IPS DF 6.9 (cell line): ENCODE measurements at places on chromosomes 2 and 18.

DNA sequence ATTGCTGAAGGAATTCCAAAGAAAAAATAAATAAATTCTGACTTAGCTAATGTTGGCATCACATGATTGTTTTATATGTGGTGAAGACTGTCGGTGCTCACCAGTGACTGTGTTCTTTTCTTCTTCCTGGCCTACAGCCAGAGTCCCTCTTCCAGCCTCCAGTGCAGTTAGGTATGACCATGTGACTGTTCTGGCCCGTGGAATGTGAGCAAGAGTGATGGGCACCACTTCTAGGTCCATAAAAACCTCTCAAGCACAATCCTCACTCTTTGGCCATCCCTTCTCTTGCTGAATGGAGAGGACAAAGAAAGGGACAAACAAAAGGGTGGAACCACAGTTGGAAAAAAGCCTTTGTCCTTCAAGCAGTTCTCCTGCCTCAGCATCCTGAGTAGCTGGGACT, 39.0 kb upstream of the BMPR2 start:
- no peak for DNase-seq

DNA sequence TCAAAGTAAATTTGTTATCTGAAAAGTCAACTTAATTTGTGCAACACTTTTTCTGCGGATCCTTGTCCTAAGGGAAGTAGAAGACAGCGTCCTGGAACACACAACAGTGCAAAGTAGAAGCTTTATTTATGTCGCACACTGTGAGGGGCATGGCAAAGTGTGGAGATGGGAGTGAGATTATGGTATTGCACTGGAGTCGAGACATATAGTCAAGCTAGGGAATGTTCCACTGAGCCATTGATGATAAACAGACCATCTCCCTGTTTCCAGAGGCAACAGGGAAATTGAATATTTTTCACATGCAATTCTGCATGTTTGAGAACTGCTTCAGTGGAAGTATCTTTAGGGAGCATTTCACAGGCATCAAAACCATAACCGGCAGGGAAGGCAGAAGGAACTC, 46.2 kb downstream of the LRRTM1 start:
- DNase-seq, result no peak

DNA sequence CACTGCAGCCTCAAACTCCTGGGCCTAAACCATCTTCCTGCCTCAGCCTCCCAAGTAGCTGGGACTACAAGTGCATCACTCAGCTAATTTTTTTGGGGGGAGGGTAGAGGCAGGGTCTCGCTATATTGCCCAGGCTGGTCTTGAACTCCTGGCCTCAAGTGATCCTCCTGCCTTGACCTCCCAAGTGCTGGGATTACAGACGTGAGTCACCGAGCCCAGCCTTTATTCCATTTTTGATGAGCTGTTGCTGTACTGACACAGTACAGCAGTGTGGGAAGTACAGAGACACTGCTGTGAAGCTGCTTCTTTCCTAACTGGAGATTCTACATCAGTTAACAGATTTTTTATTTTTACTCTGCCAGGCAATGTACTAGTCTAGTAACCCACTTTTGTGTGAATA, 18.8 kb downstream of the PTRHD1 start:
- no peak for DNase-seq

GRCh38 chr2:193556766-193557470, 1362.2 kb upstream of the TMEFF2 start:
- no peak for DNase-seq

DNA sequence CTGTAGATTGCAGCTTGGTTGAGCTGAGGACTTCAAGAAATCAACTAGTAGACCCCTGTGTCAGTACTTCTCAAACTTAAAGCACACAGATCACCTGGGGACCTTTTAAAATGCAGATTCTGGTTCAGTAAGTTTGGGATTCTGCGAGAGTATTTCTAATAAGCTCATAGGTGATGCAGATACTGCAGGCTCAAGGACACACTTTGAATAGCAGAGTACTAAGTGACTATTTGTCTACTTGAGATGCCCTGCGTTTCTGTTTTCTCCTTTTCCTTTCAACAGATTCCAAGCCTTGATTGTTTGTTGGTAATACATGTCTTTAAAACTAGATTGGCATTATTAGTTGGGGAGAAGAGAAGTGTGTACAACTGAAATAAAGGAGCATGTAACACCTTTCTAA, 6.7 kb downstream of the MIB1 start:
- no peak for DNase-seq

GRCh38 chr2:37992601-37993000, 67.5 kb downstream of the RMDN2 start:
- no peak for DNase-seq

GRCh38 chr2:199751492-199752120, 99.4 kb downstream of the FTCDNL1 start:
- no peak for DNase-seq

DNA sequence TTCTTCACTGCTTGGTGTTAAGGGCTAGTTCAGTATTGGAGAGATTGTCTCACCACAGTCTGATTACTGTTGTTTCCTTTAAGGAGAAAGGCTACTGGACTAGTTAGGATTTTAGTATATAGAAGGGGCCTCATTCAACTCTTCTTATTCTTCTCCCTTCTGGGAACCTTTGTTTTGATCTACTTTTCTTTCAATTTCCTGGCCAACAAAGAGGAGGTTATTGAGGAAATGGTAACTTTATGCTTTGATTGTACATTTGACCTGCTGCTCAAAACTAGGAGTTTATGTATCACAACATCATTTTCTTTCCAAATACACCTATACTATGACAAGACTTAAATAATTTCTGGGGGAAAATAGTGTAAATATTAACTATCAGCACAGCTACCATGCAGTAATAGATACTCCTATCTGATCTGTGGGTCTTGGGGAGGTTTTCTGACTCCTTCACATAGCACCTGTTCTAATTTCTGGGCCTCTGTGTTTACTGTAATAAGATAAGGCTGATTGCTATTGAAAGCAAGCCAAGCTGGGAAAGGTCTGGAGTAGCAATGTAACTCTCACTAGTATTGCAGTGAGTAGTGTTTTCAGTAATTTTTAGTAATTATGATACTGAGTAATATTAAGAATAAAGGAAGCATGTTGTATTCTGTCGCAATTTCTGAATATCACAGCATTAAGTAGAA, 395.3 kb downstream of the NUP35 start:
- no peak for DNase-seq

GRCh38 chr2:48444404-48444803, 85.5 kb upstream of the STON1 start:
- DNase-seq, result no peak

DNA sequence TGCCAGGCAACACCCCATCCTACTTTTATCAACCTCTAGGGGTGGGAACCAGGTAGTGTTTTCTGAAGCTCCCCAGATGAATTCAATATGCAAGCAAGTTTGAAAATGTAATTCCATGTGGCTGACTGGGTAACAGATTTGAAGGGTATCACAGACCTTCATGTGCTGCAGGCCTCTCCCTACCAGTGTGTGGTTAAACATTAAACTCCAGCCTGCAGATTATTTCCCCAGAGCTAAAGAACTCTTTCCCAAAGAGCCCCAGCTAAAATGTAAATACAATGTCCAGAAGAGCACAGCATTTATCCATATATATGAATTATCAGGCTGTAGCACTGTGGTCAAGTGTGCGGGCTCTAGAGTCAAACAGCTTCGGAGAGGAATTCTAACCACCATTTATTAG, 134.1 kb downstream of the MYO5B start:
- no peak for DNase-seq

- DNase-seq, result peak; percentile 41
These were observed 182.8 kb upstream of the RAB12 start for GRCh38 chr18:8426401-8426800.

GRCh38 chr2:67646714-67647333, 249.7 kb downstream of the ETAA1 start:
- DNase-seq, result no peak

DNA sequence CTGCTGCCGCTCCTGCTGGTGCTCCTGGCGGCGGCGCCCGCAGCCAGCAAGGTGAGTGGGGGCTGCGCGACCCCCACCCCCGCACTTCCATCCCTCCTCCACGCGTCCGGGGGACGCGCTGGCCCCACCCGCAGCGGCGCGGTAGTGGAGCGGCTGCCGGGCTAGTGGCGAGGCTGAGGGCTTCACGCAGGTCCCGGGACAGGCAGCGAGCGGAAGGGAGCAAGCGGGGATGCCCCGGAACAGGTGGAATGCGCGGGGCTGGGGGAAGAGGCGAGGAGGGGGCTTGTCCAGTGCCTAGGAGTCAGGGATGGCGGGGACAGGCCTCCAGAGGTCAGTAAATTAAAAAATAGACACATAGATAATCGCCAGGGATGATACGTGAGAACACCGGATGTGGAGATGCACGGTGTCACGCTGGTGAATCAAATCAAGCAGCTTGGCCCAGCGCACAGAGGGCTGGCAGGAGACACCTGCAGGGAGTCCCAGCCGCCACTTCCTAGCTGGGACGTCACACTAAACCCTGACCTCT, 403 bp downstream of the COL4A3 start:
- DNase-seq, result no peak

GRCh38 chr2:181954538-181954883, 31.1 kb upstream of the PPP1R1C start:
- DNase-seq, result no peak

- no peak for DNase-seq
These were observed 118.3 kb downstream of the CAPN13 start for GRCh38 chr2:30688956-30689401.

DNA sequence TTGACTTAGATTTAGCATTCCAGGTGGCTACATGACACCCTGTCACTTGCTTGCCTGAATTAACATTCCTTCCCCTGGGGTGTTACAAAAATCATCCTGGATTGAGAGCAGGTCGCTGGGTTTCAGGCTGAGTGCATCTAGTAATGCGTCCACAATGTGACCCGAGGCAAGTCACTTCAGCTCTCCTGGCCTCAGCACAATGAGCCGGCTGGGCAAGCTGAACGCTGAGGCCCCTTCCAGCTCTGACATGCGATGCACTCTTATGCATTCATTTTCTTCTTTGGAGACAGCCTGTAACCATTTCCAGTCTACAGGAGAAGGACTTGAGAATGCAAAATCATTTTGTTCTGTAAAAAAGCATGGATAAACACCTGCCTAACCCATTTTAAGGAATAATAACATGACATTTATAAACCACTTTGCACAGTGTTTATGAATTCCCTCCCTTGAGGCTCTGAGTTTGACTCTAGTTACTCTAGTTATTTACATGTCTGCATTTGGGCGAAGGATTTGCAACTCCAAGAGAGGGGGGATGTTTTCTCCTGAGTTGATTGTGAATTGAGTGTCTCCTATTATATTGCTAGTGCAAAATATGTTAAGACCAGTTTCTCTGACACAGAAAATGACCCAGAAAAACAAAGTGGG, 63.0 kb upstream of the CPO start:
- DNase-seq, result no peak

DNA sequence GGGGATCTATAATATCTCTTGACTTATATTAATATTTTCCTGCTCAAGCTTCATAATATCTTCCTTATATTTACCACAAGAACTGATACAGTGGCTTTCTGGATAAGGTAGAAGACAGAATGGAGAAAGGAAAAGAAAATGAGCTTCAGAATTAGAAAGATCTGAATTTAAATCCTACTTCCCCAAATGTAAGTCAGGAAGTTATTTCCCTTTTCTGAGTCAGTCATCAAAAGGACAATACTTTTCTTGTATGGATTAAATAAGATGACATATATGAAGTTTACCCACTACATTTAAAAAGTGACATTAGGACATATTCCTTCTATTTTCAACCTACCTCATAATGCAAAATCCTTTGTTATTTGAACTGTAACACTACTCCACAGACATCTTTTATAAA, 19.0 kb downstream of the KRCC1 start:
- DNase-seq, result no peak

DNA sequence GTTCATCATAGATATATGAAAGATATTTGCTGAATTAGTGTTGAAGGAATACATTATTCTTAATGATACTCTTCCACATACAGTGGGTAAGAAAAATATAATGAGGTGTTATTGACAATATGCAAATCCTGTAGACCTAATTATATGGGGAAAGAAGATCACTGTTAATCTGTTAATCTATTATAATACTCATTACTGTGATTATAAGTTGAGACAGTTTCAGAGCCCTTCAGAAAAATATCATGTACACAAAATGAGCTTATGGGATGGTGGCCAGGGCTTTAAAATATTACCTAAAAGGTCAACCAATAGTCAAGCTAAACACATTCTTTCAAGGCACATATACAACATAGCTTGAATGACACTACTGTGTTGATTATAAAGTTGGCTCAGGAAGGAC, 163.5 kb downstream of the NOL4 start:
- no peak for DNase-seq

- DNase-seq, result no peak
These were observed at the start of gene RAB17 for GRCh38 chr2:237590272-237591140. TSS of gene RAB17 (minus strand) at chr2:237590734. CDS start at chr2:237586154, 4,580 bp downstream.
